ENCODE measurements at places on chromosomes 6 and 20.

DNA sequence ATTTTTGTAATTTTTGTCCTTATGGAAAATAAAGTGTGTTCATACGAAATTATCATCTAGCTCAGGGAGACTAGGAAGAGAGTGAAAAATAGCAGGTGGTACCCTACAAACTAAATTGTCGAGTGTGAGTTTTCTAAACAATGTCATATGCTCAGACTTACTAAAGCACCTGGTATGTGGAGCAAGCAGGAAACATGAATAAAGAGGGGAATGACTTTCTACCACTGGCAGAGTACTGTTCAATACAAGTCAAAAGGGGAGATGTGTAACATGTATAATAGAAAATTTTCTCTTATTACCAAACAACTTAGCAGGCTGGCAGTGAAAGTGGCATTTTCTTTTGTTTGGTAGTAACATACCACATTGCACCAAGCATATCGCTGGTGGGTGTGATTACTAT, 36.1 kb downstream of the CTNNBL1 start:
- no peak for DNase-seq

DNA sequence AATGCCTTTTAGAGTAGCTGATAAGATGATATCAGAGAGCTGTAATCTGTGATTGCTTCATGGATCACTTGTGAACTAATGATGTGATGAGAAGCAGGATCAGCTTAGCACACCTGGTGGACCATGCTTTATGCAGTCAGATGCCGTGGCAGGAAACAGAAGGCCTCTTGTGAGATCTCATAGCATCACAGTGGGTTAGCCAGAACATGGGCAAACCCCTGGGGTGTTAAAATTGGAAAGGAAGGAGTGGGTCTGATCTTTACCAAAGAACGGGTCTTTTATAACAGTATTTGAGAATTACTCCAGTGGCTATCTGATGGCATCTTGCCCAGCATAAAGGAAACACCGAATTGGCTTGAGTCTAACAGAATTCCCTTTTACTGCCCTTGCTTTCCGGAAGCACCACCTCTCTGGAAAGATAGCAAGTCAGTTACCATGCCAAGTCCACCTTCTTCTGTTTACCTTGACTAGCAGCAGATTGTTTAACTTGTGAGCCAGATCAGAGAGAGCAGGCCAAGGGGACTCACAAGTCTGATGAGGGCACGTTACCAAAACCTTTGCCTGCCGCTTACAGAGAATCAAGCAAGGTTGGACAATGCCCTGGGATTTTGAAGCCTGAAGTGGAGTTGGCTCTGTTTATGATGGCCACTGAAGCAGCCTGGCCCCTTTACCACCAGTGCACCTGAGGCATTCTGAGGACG, 20.9 kb upstream of the SRF start:
- no peak for DNase-seq

- DNase-seq = no peak
These were observed 40.5 kb upstream of the TAF8 start for GRCh38 chr6:42009844-42010184.

GRCh38 chr20:62723351-62723750, 14.7 kb downstream of the NTSR1 start:
- no peak for DNase-seq

- DNase-seq = no peak
These were observed 114.0 kb upstream of the FKBP1C start for GRCh38 chr6:63097222-63097621.

DNA sequence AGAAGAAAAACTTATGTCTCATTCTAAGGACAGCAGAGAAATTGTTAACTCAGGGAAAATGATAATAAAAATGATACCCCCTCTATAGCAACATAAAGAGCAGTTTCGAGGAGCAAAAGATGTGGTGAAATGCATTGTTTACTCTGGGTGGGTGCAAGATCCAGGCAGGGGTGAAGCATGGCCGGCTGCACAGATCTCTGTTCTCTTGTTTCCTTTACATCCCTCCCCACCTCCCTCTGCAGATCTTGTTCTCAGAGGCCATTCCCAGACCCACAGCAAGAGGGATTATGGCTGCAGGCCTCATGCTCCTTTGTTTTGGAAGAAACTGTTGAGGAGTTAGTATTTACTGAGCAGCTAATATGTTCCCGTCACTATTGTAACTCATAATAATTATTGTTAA, 1.8 kb downstream of the BTN3A1 start:
- DNase-seq = no peak

DNA sequence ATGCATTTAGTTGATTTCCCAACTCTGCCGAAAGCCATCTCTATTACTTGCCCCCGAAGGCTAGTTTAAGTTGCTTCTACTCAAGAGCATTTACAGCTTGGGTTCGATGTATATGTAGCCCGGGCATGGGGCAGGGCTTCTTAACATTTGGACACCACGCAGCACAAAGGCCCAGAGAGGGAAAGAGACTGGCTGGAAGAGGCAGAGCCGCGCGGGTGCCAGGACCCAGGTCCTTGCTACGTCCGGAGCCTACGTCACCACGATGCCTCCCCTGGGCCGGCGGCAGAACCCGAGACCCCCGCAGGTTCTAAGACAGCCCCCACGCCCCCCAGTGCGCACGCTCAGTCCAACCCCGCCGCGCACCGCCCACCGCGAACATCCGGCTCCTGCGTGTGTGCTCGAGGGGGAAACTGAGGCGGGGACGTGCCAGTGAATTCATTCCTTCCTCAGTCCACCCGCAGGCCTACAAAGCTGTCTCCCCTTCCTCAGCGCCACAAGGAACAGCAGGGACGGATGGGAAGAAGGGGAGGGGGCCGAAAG, 367 bp upstream of the PCIF1 start:
- no peak for DNase-seq

- DNase-seq = no peak
These were observed 18.0 kb downstream of the HFE start for GRCh38 chr6:26105109-26105730.
